ENCODE measurements at places on chromosomes 2 and 18.

DNA sequence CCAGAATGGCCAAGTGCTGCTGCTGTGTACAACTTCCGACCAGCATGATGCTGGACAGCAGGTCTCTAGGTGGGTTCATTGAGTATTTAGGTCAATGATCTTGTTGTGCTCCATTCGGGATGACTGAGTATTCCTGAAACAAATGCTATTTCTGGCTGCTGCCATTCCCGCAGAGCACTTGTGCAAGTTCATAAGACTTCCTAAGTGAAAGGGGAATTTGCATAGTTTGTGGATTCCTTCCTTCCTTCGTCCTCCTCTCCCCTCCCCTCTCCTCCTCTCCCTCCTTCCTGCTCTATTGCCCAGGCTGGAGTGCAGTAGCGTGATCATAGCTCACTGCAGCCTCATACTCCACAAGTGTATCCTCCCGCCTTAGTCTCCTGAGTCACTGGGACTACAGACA is 40.4 kb downstream of the LDLRAD4 start:
- DNase-seq, result peak; percentile 62

DNA sequence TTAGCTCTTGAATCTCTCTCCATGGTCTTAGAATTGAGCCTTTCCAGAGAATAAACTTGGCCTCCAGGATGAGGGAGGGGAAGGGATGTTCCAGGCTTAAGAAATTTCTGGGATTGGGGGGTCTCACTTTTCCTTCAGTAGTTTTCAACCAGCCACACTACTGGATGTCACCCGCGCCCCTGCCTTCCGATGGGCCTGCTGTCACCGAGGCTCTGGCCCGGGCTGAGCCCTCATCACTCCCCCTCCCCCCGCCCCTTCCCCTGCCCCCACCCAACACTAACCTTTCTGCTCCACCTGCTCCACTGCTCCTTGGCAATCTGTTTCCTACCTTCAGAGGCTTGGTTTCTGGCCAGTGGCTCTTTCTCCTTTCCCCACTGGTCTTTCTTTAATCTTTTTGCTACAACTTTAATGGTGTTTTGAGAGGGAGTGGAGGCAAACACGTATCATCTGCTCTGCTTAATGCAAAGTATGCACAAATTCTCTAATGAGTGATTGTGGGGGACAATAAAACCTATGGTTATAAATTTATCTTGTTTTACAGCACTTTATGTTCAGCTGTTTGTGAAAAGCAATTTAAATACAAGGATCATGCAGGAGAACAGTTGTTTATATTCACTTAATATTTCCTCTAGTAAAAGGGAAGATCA is 155.1 kb downstream of the WDSUB1 start:
- DNase-seq, result no peak

DNA sequence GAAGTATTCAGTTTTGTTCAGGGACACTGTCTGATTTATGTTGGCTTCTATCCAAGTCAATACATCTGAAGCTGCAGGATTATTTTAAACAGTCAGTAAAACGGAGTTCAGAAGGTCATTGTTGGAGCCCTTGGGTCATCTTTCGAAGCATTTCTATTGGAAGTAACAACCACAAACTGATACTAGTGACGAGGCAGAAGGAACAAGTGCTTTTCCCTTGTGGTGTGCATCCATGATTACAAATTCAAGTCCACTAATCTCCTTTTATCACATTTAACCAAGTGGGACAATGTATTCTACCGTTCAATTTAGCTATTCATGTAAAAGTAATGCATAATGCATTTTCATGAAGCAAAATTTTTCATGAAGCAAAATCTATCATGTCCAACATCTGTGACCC is 76.9 kb downstream of the CD226 start:
- DNase-seq, result no peak

DNA sequence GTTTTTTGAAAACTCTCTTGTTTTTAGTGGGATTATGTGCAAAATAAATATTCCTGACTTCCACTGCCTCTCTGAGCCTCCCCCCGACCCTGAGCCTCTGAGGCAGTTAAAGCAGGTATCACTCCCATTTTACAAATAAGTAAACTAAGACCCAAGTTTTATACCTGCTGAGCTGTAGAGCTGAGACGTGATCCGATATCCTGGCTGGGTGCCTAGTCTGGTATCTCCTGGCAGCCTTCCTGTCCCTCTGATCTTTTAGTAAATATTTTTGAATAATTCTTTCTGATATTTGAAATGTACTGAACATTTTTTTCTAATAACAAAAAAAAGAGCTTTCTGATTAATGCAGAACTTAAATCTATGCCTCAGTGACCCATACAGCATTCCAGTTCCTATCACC is 108.3 kb upstream of the NOSTRIN start:
- no peak for DNase-seq

DNA sequence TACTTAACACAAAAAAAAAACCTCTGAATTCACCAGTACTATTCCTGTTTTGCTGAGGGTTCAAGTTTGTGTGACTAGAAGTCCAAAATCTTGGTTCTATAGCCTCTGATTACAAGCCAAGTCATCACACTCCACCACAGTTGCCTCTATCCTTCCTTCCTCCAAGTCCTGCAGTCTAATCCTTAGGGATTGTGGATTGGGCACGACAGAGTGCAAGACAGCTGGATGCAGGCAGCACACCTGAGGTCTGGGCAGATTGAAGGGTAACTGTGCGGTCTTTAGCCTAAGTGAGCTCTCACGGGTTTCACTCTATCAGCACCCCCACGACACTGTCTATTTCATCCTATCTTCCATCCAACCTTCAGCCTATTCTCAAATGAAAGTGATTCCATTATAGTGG is 299.4 kb upstream of the ID2 start:
- DNase-seq, result no peak

DNA sequence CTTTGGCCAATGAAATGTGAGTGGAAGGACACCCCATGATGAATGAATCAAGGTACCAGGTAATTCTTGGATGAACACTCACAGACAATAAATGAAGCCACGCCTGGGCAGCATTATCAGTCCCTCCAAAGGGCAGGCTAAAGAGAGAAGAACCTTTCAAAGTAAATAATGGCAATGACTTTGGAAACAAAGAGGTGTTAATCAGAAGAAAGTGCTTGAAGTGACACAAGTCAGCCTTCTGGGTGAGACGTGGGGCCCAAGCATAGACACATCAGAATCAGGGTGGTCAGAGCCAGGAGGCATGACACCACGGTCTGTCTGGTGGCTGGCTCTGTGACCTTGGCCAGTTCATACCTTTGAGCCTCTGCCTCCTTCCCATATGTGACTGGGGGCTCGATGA is 103.3 kb downstream of the POLR1A start:
- no peak for DNase-seq

DNA sequence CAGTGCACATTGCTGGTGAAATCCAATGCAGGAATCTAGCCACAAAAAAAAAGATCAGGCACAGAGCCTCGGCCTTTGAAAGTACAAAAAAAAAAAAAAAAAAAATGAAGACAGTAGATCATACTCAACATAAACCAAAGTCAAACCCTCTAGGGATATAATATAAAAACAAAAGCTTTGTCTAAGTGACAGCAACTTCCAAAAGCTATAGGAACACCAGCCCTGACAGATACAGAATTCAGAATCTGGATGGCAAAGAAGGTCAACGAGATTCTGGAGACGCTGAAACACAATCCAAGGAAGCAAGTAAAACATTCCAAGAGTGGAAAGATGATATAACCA is 54.0 kb upstream of the SCN1A start:
- DNase-seq, result no peak

DNA sequence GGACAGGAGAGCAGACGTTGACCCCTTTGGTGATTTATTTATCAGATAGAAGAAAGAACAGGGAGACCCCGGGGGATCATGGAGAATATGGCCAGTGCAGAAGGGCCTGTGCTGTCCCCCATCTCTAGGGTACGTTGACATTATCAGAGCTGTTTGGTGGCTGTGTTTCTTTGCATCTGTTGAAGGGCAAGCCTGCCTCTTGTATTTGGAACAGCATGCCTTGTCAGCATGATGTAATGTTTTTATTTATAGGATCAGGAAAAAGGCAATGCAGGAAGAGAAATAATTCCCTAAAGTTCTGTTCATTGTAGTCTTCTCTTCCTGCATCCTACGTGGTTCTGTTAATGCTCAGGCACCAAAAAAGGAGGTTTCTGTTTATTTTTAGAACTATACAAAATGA is 49.8 kb upstream of the CABYR start:
- peak; percentile 10 for DNase-seq

DNA sequence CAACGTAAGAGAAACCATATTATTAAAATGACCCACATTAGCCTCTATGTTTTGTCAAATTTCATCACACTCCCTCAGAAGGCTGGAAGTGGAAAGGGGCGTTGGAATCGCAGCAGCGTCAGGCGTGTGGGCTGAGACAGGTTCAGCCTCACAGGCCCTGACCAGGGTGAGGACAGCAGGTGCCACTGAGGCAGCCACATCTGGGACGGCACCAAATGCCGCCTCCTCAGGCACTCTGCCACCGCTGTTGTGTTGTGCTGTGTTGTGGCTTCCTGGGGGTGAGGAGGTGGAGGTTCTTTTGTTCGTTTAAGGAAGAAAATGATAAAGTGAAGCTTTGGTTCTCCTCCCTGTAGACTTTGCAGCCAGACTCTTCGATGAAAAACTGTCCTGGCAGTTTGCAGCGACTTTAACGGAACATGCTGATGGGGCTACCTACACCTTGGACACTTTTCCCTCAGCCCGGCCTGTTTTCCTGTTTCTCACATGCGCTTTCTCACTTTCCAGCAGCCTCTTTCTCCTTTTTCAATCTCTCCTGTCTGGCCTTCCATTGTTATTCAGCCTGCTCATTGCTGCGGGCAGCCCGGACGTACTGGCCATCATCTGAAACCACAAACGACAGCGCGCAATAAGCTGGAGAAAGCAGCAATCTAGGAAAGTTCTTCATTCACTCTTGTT is 44.9 kb upstream of the SALL3 start:
- DNase-seq, result no peak

DNA sequence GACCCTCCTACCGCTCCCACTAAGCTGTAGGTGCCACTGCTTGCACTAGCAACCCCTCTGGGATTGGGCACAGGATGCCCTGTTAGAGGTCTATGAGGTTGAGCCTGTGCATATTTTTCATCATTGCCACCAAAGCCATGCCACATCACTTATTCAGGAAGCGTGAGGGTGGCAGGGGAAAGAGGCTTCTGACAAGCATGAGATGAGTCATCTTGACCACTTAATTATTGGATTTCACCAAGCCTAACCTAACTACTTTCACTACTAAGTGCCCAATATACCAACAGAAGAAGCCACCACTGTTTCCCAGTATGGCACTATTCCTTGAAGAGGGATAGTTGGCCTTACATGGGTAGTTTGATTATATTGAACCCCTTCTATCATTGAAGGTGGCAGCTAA is 181.3 kb upstream of the EPHA4 start:
- no peak for DNase-seq

DNA sequence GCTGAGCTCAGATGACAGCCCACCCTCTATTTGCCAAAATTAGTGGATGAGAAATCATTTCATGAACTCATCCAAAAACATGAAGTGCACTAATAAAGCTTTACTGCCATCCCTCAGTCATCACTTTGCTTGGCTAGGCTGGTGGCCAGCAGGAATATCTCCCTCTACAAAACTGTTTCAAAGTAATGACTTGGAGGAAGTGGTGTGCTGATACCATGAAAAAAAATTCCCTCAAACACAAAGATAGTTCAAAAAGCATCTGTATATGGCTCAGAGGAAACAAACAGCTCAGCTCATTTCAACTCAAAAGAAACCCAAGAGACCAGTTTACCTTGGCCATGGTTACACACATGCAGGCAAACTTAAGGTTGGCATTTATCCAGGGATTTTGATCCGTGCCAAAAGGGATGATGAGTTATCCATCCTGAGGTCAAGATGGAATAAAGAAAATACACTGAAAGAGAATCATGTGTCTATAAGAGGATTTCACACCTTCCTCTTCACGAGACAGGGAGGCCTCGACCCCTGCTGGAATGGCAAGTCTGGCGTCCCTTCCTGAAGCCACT is 18.4 kb upstream of the WIPF1 start:
- no peak for DNase-seq

- DNase-seq, result no peak
Observed at GRCh38 chr18:68083776-68084175, 567.3 kb upstream of the DSEL start.

GRCh38 chr2:64655873-64656272 is 2.2 kb upstream of the SERTAD2 start:
- DNase-seq, result peak; percentile 17

- DNase-seq, result no peak
Observed at GRCh38 chr2:102120261-102120660, 22.3 kb upstream of the IL1R1 start.

DNA sequence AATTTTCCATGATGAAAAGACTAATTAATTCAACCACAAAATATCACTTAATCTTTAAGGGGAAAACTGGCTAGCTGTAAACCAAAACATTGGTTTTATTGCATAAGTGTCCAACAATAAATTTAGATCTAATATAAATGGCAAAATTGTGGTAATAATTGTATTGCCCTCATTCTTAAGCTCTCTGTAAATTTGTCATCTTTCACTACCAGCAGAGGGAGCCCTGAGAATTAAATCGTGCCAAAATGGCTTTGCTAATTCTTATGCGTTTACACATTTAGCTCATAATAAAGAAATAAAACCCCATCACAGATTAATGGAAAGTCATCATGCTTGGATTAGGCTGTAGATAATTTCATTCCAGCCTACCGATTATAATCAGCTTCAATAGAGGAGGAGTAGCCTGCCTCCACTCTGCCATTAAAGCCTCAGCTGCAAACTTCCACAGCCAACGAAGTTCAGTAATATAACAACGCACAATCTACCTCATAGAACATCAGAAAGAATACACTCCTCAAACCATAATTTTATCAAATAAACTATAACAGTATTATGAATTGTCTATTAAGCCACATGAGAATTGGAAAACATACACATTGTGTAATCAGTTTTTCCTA is 70.0 kb upstream of the ATP5MC3 start:
- peak; percentile 65 for DNase-seq

- no peak for DNase-seq
Observed at GRCh38 chr2:46389417-46389916, 89.9 kb upstream of the TMEM247 start.

GRCh38 chr18:10705291-10705690 is 179.5 kb downstream of the NAPG start:
- no peak for DNase-seq

DNA sequence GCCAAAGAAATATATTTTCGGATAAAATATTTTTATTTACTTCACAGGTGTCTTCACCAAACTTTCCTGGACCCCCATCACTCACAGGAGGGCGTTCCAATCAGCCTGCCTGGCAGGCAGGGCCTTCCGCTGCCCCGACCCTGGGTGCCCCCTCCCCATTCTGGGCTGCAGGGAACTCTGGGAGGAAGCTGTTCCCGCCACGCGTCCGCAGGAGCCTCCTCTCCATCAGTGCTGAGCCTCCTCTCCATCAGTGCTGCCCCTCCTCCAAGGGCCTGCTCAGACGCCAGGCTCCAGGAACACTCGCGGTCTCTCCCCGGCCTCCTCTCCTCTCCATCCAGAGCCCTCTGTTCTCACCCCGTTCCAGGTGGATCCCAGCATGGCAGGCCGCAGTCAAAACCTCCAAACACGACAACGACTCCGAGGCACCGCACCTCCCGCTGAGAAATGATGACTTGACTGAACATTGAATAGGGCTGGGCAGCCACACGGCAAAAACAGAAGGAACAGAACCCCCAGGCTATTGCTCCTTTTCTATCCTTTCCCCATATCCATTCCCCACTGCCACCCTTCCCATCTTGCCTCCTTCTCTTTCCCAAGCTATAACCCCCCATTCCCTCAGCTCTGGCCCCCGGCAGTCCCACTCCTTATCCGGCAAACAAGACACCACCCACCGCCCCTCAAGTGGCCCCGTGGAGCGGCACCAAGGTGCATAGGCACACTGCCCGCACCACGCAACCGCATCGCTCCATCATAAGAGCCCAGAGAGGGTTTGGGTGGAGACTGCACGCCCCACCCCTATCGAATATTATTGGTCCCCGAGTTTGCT is 268.6 kb upstream of the RAB6C start:
- no peak for DNase-seq
